ENCODE measurements at places on chromosomes 11 and 22.
A peak's percentile ranks its signal among the peaks of the same experiment; 100 is the strongest.

DNA sequence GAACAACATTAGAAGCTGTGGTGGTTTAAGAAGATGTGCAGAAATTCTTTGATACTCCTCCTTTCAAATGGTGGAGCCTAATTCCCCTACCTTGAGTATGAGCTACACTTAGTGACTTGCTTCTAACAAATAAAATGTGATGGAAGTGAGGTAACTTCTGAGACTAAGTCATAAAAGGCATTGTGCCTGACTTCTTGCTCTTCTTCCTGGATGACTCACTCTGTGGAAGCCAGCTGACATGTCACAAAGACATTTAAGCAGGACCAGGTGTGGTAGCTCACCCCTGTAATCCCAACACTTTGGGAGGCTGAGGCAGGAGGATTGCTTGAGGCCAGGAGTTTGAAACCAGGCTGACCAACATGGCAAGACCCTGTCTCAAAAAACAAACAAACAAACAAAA lies 3.9 kb upstream of the PLA2G3 start:
- peaks cover 10% of the 10 kb centered on the region for H3K27me3 ChIP-seq
- H3K27ac ChIP-seq, result no peak overlapping the region
- no peak overlapping the region for H3K4me3 ChIP-seq
- H3K4me1 ChIP-seq, result no peaks in the 10 kb centered on the region
- H3K36me3 ChIP-seq, result no peaks in the 10 kb centered on the region
- no peak for DNase-seq

GRCh38 chr11:104106136-104106754 lies 57.7 kb downstream of the PDGFD start:
- no peaks in the 10 kb centered on the region for H3K36me3 ChIP-seq
- no peak overlapping the region for H3K4me3 ChIP-seq
- DNase-seq, result no peak
- no peaks in the 10 kb centered on the region for H3K27me3 ChIP-seq

- peaks cover 26% of the 10 kb centered on the region for H3K36me3 ChIP-seq
- no peak overlapping the region for H3K27ac ChIP-seq
- H3K4me1 ChIP-seq, result peaks cover 21% of the 10 kb centered on the region
Observed at GRCh38 chr22:36471341-36471821, 10.1 kb downstream of the TXN2 start.

GRCh38 chr11:79546351-79546750 lies 105.5 kb upstream of the TENM4 start:
- no peaks in the 10 kb centered on the region for H3K4me1 ChIP-seq
- H3K27ac ChIP-seq, result no peak overlapping the region
- no peaks in the 10 kb centered on the region for H3K36me3 ChIP-seq
- DNase-seq, result no peak
- no peaks in the 10 kb centered on the region for H3K27me3 ChIP-seq

DNA sequence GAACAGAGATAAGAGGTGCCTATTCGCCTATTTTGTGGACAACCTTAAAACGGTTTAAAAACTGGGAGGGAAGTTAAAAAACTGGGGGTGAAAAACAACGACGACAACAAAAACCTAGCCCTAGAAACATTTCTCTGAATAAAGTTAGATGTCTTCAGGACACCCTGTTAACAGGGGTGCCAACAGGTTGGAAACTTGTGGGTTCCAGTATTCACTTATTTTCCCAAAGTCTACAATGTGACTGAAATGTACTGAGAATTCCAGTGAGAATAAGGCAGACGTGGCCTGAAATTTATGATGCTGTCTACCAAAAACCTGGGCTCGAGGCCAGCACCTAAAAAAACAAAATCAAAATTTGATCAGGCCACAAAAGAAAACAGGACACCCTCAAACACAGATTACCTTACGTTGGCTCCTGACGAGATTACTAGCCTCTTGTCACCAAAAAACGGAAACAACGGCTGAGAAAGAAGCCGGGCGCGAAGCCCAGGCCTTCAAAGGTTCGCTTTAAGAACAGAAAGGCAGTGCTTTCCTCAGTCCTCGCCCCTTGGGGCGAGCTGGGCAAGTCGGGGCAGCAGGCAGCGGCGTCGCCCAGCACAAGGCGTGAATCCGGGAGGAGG lies 906 bp downstream of the CCDC90B start:
- DNase-seq, result no peak
- peaks cover 12% of the 10 kb centered on the region for H3K36me3 ChIP-seq
- peak overlapping the region; percentile 99 for H3K27ac ChIP-seq
- peaks cover 34% of the 10 kb centered on the region for H3K4me1 ChIP-seq
- H3K4me3 ChIP-seq, result peak overlapping the region; percentile 98
- H3K27me3 ChIP-seq, result no peaks in the 10 kb centered on the region

GRCh38 chr11:83924795-83925542 lies 638.8 kb upstream of the CCDC90B start:
- no peaks in the 10 kb centered on the region for H3K4me1 ChIP-seq
- H3K36me3 ChIP-seq, result no peaks in the 10 kb centered on the region
- H3K27me3 ChIP-seq, result no peaks in the 10 kb centered on the region
